ENCODE measurements at places on chromosomes 16 and 17.

DNA sequence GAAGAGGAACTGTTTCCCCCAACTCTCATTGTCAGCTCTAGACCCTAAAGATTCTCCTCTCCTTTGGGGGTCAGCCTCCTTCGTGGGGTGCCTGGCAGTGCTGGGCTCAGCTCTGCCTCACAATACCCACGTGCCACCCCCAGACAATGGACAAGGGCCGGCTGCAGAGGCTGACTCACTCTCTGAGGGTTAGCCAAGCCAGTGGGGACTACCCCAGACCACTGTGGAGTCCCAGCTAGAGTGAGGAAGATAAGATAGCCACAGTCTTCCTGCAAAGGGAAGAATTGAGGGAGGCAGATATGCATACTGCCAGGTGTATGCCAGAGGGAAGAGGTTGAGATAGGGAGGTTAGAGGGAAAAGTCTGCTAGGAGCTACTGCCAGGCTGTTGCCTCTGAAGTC, 13.5 kb upstream of the MTMR4 start:
- DNase-seq: no peak

GRCh38 chr17:5552841-5553240, 31.5 kb downstream of the NLRP1 start:
- DNase-seq: no peak

DNA sequence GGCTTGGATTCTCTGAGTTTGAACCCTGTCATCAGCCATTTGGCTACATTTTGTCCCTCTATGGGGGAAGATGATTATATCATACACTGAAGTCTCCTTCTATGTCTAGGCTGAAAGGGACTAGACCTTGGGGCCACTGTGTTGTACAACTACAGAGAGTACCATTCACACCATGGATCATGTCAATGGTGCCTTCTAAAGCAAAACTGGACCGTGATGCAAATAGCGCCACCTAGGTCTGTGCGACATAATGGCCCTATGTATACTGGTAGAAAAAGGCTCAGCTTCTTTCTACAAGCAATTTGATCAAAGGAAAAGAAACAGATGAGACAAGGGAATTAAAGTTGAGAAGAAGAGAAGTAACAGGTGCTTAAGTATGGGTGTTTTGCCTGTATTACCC, 100.7 kb downstream of the LYRM1 start:
- DNase-seq: peak; percentile 25

DNA sequence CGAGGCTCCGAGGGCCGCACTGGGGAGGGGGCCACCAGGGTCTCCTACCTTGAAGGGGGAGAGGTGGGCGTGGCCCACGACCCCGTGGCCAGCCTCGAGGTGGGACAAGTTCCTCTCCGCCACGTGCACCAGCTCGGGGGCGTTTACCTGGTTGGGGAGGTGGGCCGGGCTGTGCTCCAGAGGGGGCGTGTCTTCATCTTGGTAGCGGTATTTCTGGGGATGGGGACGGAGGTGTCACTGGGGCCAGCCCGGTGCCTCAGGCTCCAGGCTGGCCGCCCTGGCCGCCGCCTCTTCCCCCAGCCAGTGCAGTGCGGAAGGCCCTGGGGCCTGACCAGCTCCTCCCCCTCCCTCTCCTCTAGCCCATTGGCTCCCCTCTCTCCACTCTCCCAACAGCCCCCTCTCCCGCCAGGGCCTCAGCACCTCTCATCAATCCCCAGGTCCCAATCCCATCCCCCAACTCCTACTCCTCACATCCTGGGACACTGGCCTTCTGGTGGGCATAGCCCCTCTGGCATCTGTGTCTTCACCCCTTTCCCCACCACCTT, 11.5 kb downstream of the DLG4 start:
- no peak for DNase-seq

DNA sequence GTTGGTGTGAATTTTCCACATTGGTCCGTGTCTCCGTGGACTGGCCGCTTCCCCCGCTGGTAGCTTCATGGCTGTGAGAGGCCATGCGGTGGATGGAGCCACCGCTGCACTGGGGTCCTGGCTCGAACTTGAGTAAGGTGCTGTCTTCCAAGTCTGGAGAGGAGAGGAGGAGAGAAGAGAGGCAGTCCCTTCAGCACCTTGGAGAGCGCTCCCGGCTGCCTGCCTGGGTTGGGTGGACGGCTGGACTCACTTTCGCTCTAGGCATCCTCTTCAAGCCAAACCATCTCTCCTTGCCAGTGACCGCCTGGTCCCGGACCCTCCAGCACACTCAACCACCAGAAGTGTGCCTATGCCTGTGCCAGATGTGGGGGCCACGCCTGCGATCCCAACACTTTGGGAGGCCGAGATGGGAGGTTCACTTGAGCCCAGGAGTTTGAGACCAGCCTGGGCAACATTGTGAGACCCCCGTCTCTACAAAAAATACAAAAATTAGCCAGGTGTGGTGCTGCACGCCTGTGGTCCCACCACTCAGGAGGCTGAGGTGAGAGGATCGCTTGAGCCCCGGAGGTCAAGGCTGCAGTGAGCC, 6.2 kb downstream of the JPH3 start:
- DNase-seq: no peak

DNA sequence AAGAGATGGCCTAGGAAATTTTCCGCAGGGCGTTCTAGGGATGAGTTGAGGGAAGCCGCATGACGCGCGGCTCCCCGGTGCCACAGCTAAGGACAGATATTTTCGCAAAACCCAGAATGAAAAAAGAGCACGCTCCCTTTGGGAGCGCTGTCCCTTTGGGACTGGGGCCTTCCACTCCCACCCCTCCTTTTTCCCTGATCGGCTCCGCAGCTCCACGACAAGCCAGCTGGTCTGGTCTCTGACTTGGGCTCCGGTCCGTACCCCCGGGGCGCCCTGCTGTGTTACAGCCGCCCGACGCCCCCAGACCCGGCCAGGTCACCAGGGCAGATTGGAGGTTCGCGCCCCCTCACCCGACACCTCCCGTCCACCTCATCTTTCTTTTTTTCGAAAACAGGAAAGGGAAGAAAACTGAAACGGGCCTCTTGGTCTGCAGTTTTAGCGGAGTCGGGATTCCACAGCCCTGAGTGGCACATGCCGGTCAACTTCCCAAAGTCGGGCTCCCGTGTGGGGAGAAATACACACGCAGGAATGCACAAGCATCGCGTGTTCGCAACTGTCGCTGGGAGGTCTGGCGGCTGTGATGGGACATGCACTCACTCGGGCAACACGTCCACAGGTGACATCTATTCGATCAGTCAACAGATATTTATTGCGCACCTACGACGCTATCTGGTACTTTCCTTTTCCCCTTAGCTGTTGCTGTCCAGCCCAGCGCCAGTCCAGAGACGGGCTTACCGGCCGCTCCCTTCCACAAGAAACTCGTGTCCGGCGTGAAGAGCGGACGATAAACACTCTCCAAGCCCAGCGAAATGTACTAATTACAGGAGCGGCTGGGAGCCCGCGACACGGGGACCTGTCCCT, 3.9 kb upstream of the SOX9 start:
- no peak for DNase-seq

DNA sequence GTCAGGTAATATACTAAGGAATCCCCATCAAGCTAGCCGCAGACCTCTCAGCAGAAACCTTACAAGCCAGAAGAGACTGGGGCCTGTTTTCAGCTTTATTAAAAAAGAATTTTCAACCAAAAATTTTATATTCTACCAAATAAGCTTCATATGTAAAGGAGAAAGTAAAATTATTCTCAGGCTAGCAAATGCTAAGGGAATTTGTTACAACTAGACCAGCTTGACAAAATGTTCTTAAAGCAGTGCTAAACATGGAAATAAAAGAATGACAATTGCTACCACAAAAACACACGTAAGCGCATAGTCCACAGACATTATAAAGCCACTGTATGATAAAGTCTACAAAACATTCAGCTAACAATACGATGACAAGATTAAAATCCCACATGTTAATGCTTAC, 449.4 kb upstream of the MON1B start:
- DNase-seq: no peak

- DNase-seq: peak; percentile 89
These were observed 1.0 kb upstream of the HEXIM2 start for GRCh38 chr17:45160447-45161287.

GRCh38 chr16:28010671-28011070, 52.8 kb downstream of the GSG1L start:
- DNase-seq: no peak

- DNase-seq: no peak
These were observed 221.4 kb downstream of the MAF start for GRCh38 chr16:79379095-79379494.

DNA sequence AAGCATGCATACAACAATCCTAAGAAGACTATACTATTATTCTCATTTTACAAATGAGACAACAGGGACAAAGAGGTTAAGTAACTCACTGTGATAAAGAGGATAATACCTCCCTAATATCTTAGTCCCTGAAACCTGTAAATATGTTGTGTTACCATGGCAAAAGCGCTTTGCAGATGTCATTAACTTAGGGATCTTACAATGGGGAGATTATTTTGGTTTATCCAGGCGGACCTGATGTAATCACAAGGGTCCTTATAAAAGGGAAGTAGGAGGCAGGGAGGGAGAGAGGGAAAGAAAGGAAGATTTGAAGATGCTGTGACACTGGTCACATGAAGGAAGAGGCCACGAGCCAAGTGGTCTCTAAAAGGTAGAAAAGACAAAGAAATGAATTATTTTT, 164.7 kb downstream of the CNTNAP4 start:
- DNase-seq: no peak

DNA sequence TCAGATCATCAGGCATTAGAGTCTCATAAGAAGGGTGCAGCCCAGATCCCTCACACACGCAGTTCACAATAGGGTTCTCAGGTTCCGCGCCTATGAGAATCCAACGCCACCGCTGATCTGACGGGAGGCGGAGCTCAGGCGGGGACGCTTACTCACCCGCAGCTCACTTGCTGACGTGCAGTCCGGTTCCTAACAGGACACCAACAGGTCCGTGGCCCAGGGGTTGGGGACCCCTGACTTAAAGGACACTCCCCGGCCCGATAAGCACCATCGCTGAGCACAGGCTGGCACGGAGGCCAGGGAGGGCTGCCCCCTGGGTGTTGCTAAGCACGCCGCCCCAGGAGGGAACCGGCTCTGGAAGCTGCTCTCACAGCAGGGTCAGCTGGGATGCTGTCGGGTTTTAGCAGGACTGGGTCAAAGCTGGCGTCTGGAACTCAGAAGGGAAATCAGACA, 30.1 kb upstream of the BAHCC1 start:
- no peak for DNase-seq

DNA sequence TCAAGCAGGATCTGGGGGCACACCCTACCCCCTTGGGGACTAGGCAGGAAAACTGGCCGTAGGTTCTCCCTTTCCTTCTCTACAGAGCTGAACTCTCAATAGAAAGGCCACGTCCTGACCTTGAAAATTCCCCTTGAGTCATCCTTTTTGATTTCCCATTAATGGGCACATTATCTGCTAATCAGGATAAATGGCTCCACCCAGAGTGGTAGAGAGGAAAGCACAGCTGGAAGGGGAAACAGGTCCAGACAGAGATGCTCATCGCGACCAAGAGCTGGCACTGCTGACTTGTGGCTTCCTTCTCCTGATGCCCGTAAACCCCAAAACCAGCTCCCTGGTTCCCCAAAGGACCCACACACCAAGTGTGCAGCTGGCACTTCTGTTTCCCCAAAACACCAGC, 206.5 kb upstream of the CDH5 start:
- DNase-seq: no peak

Measured in glutamatergic neuron (in vitro differentiated cells).